Renal cortex interstitium (tissue), 15 donors: ENCODE measurements at places on chromosomes 3 and 15.

DNA sequence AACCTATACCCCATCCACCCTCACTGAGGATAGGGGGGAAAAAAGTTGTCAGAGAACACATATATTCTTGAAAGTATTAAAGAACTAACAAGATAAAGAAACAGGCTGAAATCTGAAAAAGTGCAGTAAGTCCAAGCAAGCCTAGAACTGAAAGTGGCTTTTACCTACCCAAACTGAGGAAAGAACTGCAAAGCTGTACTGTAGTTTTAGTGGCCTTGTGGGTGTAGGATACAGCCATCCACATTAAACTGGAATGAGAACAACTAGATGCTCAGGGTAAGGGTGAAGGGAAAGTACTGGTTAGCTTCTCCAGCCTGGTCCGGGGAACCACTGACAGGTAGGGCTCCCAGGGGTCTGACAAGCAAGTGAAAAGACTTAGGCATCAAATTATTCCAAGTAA, 10.1 kb downstream of the UBP1 start:
- DNase-seq = no peak

- no peak for DNase-seq
Measured at GRCh38 chr3:182583545-182583944, 209.8 kb upstream of the ATP11B start.

GRCh38 chr3:17741621-17742101, 770 bp downstream of the TBC1D5 start:
- no peak for DNase-seq

- no peak for DNase-seq
Measured at GRCh38 chr3:146780251-146780650, 175.1 kb upstream of the PLSCR5 start.

- DNase-seq = no peak
Measured at GRCh38 chr3:139466360-139466759, 10.0 kb downstream of the RBP2 start.

DNA sequence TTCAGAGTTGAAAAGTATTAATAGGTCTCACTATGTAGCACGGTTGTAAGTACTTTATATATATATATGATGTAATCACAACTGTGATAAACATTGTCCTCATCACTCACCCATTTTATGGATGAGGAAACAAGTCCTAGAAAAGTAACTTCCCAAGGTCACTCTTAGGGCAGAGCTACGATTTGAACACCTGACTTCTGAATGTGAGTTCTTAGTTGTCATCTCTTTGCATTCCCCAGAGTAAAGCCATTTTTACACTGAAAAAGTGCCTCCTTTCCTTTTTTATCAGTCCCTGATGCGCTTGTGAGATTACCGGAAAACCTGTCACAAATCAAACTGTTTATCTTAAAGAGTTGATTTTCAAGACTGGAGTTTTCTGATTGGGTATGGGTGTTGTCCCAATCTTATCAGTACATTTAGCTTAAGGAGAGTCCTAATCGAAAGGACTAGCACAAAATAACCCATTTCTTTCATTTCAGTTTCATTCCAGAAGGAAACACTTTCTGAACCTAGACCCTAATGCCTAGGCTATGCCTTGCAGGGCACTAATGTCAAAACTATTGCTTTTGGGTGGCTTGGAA, 2.3 kb upstream of the EDEM1 start:
- no peak for DNase-seq

DNA sequence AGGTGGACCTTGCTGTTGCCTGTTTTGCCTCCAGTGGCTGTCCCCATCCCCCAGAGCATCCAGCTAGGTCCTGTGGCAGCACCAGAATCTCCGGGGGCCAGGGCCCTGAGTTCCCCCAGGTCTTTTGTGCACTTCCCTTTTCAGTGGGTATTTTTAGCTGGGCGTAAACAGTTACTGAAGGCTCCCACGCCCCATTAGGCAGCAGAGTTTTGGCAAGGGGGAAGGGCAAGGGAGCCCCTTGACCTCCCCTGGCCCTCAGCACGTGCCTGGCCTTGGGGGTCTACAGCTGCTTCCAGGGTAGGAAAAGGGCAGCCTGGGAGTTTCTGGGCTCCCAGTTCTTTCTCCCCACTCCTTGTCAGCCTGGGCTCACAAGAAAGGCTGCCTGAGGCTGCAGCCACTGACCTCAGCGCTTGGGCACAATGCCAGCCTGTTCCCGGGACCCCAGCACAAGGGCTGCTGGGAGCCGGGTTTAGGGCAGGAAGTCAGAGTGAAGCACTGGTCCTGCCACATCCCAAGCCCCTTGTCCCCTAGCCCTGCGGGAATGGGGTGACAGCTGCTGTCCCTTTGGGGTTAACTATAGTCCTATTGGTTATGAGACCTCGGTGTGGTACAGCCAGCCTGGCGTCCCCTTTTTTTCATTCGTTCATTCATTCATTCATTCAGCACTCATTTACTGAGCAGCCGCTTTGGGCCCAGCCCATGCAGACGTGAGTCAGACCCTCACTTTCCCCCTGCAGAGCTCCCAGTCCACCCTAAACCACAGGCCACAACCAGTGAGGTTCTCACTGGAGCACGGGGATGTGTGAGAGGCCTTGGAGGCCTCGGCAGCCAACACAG, 8.4 kb downstream of the CSK start:
- DNase-seq = no peak

DNA sequence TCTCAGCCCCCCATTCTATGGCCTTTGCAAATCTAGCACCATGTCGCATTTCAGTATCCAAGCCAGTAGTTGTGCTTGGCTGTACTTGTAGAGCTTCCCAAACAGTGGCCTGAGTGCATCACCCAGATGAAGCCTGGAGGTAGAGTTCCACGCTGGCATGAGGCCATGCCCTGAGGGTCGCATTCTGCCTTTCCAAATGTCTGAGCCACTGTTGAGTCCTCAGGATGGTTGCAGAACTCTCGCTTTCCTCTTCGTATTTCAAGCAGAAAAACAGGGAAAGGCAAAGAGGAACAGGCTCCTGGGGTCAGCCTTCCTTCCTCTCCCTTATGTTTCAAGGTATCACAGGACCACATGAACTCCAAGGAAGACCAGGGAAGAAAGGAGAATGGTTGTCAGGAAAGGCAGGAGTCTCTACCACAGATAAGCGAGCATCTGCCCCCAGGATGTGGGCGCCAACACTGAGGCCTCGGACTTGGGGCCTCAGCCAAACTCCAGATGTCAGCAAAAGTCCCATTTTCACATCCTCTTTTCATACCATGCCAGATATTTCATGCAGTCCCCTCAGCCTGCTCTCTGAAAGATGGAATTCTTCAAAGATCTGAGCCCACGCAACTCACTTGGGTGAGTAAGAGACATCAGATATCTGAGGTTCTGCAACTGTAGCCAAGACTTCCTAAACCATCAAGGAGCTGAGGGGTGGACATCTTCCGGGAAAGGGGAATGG, 19.4 kb upstream of the PRR20G start:
- DNase-seq = no peak
